ENCODE measurements at places on chromosomes 4 and X.

DNA sequence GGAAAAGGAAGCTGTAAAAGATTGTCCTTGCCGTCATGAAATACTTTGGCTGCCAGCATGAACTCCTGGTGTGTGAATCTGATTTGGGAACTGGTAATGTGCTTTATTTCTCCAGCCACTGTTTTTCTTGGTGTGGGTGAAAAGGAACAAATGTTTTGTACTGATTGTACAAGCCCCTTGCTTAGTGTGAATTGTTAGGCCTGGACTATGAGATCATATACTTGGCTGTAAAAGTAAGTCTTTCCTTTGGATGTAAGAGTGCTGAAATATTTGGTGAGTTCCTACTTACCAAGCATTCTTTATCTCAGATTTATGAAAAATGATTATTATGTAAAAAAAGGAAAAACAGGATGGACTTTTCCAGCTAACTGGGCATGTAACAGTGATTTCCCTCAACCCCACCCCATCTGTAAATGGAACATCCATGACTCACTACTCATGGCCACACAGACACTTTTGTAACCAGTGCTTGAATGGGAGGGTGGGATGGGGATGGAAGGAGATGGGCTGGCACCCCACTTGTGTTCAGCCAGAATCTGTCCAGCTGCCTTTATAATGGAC lies 6.3 kb downstream of the FNIP2 start:
- DNase-seq: no peak

DNA sequence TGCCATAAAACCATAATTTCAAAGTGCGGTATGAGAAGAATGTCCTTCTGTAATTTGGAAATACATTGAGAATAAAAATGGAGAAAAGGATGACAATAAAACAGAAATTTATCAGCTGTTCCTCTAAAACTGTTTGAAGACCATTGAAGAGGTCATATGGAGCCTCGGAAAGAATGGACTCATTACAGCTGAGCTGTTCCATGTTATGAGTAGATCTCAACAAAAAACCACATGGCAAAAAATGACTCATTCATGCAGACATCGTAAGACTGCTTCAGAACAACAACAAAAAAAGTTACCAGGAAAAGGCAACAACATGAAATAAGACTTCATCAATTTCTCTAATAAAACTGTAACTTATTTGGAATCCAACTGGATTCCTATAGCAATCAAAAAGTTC lies 39.7 kb downstream of the AKAP4 start:
- no peak for DNase-seq

- no peak for DNase-seq
Measured at GRCh38 chr4:147787204-147787603, 55.3 kb downstream of the ARHGAP10 start.

DNA sequence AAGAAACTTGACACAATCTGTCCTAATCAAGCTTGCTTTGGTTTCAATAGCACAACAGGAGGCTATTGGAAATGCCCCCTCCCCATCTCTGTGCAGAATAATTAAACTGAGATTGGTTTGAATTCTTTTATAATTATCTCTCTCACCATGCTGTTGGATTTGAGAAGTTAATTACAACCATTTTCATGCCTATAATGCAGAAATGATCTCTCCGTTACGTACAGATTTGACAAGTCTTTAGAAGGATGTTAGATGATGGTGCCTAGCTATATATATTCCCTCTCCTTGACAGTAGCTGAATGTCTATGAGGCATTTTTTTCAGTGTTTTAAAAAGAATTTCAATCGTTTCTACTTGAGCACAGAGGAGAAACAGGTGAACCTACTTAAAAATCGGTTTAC lies 488.4 kb upstream of the TECRL start:
- no peak for DNase-seq

DNA sequence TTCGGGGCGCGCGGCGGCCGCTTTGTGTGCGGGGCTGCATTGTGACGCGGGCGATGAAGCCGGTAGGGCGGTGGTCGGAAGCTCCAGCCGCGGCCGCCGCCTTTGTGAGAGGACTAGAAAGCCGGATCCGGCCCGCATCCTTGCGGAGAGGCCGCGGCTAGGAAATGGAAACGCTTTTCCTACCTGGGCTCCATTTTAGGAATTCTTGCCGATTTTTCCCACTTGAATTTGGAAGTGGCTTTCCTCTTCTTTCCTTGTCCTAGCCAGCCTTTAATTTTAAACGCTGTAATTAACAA lies 708 bp downstream of the TMSB4X start:
- no peak for DNase-seq

GRCh38 chr4:19969492-19969891 lies 282.2 kb upstream of the SLIT2 start:
- no peak for DNase-seq

GRCh38 chr4:105288121-105288520 lies 141.4 kb downstream of the TET2 start:
- no peak for DNase-seq

DNA sequence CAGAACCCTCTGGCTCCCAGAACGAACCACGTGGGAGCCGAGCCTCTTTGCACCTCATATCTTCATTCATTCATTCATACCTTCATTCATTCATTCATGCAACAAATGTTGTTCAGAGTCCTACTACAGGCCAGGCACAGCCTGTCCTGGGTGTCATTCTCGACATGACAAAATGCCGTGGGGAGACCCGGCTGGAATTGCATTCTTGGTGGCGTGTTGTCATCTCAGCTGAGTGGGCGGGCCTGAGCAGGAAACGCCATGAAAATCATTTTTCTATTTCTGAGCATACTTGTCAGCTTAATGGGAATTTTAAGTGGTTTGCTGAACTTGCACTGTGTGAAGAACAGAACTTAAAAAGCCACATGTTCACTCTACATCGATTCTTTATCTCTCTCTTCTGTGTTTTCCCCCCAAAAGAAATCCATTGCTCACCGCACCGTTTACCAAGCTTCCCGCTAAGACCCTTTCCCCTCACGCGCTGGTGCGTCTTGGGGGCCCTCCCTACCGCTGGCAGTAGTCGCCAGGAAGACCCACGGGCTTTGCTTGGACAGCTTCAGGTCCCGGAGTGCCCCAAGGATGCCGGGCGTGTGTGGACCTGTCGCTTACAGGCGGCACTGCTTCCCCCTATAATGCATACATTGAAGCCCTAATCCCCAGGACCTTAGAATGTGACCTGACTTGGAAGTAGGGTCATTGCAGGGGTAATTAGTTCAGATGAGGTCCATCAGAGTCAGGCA lies 41.6 kb upstream of the HMX1 start:
- DNase-seq: no peak

GRCh38 chr4:138202686-138203085 lies 39.5 kb downstream of the SLC7A11 start:
- no peak for DNase-seq

GRCh38 chr4:35151816-35152572 lies 1092.3 kb downstream of the ARAP2 start:
- DNase-seq: no peak

- no peak for DNase-seq
Measured at GRCh38 chr4:176191974-176192373, 3.4 kb downstream of the SPATA4 start.

DNA sequence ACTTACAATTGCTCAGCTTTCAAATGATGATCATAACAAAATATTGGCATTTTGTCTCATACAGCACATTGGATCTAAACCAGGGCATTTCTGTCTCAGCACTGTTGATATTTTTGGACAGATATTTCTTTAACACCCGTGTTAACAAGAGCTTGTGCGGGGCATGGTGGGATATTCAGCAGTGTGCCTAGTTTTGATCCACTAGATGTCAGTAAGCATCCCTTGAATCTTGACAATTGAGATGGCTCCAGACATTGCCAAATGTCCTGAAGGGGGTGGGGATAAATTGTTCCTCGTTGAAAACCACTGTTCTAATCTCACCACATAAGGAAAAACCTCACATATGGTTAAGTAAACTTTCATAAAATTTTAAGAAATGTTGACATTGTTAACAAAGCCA lies 806.3 kb downstream of the STIM2 start:
- no peak for DNase-seq

- DNase-seq: no peak
Measured at GRCh38 chr4:39435659-39436563, 22.8 kb downstream of the RPL9 start.

- peak; percentile 36 for DNase-seq
Measured at GRCh38 chrX:71533851-71534561, 1.1 kb downstream of the OGT start.
